ENCODE measurements at places on chromosomes 2 and 18.

- DNase-seq: no peak
Measured at GRCh38 chr2:173773076-173773475, 192.1 kb downstream of the SP3 start.

DNA sequence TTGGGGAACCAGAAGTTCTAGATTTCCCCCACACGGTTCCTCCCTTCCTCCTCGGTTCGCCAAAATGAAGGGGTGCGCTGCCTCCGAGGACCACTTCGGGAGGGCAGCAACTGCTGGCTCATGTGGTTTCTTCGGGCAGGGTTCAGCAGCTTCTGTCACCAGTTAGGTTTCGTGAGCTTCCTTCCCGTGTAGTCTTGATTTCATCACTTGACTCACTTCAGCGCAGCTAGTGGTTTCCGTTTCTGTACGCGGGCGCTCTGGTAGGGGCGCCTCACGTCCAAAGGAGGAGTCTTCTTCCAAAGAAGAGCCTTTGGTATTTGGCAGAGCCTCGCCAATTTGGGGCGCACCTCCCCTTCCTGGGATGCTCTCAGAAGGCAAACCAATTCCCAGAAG, 485 bp upstream of the GALNT3 start:
- no peak for DNase-seq

DNA sequence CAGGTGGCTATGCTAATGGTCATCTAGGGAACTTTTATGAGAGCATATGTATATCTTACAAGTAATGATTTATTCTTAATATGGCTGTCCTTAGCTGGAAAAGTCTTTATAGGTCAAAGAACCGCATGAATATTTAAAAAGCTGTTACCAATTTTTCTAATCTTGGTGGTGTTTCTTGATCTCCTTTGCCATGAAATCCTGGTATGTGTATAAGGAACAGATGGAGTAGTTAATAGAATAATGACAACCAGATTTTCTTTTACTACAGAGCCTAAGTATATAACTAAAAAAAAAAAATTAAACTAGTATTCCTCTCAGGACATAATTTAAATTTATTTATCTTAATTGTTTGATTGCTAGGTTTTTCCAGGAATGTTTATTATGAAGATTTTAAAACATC, 74.5 kb downstream of the RHBDD1 start:
- DNase-seq: no peak

GRCh38 chr2:71604726-71605120, 151.4 kb downstream of the DYSF start:
- no peak for DNase-seq

DNA sequence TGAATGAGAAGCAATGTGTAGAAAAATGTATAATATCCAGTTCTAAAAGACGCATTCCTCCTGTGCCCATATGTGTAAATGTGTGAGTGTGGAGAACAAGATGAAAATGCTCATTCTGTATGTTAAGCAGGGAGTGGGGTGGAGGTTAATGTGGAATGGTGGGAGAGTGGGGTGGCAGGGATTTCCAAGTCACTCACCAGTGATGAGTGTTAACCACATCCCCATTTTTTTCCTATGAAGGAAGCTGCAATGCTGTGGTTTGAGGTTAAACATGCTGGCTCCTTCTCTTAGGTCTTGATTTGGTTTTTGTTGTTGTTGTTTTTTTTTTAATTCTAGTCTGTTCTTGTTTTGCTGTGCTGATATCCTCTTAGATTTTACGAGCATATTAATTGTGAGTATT, 169.4 kb downstream of the NEDD4L start:
- peak; percentile 55 for DNase-seq

DNA sequence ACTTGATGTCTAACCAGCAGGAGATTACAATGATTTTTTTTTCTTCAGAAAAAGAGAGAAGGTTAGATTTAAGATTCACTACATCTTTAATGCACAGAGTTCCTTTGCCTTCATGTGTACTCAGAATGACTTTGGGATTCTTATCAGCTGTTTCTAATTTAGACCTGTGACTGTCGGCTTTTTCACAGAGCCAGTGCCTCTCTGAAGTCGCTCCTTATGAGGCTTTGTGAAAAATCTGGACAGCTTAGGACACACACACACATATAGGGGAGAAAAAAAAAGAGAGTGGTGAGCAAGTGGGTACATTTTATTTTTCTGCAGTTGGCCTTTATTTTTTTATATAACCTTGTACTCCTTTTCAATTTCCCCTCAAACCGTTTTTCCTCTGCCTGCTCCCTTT, 893.1 kb upstream of the CELF4 start:
- DNase-seq: no peak

GRCh38 chr18:13530879-13531387, 195.4 kb downstream of the FAM210A start:
- peak; percentile 16 for DNase-seq

GRCh38 chr2:240921995-240922244, 15.8 kb downstream of the CROCC2 start:
- DNase-seq: no peak

- DNase-seq: no peak
Measured at GRCh38 chr2:217798191-217798590, 204.6 kb downstream of the TNS1 start.

DNA sequence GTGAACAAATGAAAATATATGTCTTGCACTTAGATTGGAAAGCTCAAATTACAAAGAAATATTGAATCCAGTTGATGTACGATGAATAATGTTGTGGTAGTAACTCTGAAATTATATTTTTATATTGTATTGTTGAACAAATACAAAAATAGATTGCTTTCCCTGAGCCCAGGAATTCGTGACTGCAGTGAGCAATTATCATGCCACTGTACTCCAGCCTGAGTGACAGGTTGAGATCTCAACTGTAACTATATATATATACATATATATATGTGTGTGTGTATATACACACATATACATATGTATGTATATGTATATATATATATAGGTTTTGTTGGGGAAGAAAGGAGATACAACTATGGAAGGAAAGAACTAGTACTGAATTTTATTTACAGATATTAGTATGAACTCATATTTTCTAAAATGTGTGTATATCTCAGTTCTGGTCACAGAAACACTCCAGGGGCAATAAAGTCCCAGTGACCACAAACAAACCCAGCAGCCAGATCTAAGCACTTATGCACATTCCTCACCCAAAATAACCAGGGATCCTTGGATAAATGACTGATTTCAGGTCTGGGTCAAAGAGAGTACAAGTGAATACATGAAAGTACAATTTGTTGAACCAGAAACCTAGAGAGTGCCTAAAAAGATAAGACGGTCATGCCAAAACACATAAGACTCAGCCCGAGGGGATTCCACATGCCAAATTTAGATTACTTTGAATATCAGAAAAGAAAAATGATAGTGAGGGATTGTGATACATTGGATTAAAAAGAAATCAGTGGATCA, 146.3 kb downstream of the TMX3 start:
- no peak for DNase-seq

GRCh38 chr2:213490087-213490486, 205.8 kb downstream of the SPAG16 start:
- no peak for DNase-seq

DNA sequence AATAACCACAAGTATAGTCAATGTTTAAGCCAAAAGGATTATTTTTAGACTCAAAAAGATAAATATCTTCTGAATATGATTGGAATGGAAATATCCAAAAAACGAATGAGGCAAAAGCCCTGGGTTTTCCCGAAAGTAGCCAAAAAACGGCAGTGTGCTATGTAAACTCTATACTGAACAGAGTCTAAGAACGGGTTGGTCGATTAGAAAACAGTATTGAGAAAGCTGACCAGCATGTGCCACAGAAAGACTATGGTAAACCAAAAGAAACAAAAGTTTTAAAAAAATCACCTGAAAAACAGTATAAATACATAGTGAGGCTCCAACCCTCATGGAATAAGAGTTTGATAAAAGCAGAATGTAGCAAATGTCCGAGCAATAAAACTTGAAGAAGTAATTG, 92.0 kb upstream of the DLGAP1 start:
- no peak for DNase-seq

- no peak for DNase-seq
Measured at GRCh38 chr2:61177727-61178549, 15.9 kb downstream of the C2orf74 start.

DNA sequence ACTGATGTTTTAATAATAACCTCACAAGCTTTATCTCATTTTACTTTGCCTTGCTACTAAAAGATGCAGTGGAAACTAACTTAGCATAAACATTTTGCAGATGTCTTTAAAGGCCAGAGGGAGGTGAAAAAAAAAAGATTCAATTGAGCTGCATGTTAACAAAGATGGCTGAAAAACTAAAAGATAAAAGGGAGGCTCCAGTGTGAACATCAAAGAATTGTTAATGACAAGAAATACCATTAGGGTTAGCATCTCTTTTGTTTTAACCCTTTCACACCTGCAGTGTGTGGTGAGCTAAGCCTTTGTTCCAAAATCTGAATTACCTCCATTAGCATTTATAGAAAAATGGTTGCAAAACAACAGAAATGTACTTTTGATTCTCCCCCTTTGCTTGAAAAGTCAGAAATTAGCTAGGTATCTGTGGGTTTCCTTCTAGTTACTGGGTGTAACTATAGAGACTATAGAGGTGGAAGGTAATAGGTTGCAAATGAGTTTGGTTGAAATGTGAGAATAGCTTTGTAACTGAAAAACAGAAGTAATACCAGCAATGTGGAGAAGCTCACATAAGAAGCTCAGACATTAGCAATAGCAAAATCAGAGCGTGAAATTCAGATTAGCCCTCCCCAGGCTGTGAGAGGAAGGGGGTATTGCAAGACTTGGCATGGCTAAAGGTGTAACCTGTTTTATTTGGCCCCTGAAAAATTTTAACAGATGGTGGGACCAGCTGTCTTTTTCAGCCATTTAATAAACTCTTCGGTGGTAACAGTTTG, 34.8 kb upstream of the SP5 start:
- no peak for DNase-seq

GRCh38 chr2:98454500-98455235, 10.0 kb downstream of the INPP4A start:
- no peak for DNase-seq

GRCh38 chr2:128472789-128473174, 154.1 kb upstream of the HS6ST1 start:
- no peak for DNase-seq

GRCh38 chr2:231411237-231411636, 15.7 kb downstream of the B3GNT7 start:
- no peak for DNase-seq

- DNase-seq: no peak
Measured at GRCh38 chr2:178800510-178800909, 6.7 kb downstream of the TTN start.

DNA sequence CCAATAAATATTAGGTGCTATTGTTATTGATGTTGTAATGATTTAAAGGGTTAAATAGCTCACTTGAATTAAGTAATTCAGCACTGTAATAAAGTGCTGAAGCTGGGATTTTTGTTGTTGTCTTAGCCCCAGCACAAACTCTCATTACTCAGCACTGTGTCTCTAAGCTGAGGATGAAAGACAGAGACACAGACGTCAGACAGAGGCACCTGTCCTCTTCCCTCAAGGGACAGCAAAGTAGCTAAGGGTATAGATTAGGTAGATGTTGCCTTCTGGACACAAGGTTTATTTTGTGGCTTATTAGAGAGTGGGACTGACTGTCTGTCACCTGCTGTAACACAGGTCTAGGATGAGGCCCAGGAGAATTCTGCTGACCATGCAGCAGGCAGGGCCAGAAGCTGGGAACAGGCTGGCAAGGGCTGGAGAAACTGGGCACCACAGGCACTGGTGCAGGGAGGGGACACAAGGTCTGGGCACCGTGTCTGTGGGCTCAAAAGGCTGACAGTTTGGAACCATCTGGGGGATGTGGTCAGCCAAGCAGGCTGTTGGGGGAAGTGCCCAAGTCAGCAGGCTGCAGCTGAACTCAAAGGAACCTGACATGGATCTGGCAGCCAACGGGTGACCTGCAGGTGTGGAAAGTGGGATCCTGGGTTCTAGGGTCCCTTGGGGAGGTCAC, 20.0 kb upstream of the PTPN4 start:
- DNase-seq: no peak

DNA sequence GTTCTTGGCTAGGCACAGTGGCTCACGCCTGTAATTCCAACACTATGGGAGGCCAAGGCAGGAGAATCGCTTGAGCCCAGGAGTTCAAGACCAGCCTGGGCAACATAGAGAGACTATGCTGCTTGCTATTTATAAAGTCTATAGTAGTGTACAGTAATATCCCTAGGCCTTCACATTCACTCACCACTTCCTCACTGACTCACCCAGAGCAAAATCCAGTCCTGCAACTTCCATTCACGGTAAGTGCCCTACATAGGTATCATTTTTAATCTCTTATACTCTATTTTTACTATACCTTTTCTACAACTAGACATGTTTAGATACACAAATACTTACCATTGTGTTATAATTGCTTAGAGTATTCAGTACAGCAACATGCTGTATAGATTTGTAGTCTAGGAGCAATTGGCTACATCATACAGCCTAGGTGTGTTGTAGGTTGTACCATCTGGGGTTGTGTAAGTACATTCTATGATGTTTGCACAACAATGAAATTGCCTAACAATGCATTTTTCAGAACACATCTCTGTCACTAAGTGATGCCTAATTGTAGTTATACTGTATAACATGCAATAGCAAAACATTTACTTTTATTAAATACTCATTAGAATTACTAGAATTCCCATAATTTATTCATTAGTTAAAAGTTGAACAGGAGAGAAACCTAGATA, 8.8 kb downstream of the DHX57 start:
- no peak for DNase-seq

- DNase-seq: no peak
Measured at GRCh38 chr2:182522972-182523473, 96.2 kb upstream of the PDE1A start.
